ENCODE measurements at places on chromosomes 2 and 18.

DNA sequence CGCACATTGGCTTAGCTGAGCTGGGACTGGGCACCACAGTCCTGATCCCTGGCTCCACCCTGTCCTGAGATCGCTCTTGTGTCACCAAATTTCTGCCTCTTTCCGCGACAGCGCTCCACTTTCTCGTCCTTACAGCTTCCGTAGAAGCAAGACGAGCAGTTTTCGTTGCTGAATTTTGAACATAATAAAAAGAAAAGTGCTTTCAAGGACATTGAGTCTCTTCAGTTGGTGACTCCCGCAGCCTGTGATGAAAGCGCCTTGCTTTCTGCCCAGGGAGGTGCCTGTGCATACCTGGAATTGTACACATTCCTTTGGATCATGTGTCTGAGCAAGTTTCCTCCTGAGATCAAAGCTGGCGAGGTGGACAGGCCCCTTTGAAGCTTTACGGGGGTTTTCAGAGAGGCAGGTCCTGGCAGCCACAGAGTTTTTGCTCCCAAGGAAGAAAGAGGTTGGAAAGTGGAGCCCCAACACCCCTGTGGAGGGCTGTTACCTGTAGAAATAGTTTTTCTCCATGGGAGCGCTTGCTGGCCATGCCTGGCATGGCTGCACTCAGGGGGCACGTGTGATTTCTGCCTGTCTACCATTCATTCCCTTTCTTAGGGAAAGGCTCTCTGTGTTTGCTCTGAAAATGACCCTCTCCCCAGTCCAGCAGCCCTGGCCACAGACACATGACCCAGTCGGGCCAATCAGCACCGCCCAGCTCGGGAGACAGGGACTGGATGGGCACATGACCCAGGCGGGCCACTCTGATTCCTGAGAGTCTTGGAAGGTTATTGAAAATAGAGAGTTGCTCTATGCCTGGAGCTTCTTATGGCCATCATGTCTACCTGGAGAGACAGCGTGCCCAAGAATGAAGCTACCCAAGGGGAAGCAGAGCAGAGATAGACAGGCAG is 115.6 kb upstream of the OTOS start:
- no peak for DNase-seq

DNA sequence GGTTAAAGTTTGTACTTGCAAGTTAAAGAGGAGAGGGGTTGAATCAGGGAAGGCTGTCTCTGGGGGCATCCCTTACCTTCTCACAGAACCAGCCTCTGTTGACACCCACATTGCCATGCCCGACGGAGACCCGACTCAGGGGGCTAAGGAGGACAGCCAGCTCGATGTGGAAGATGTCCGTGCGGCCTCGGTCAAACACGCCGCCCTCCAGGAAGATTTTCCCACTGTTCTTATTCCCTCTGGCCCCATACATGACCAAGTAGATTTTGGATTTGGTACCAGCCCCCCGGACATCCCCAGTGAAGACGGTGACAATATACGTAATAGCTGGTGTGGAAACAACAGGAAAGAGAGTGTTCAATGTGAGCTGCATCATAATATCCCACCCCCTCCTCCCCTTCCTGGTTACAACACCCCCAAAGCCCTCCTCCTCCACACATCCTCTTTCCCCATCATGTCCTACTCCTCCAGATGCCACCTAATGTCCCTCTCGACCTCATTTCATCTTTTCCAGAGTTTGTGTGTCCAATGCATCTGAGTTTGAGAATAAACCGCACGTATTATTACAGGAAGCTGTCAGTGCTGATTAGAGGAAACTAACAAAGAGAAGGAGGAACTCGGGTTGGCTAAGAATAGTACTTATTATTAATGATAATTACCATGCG is 55.7 kb downstream of the LOXHD1 start:
- DNase-seq = peak; percentile 53

GRCh38 chr2:238006510-238006909 is 39.7 kb downstream of the UBE2F start:
- no peak for DNase-seq

DNA sequence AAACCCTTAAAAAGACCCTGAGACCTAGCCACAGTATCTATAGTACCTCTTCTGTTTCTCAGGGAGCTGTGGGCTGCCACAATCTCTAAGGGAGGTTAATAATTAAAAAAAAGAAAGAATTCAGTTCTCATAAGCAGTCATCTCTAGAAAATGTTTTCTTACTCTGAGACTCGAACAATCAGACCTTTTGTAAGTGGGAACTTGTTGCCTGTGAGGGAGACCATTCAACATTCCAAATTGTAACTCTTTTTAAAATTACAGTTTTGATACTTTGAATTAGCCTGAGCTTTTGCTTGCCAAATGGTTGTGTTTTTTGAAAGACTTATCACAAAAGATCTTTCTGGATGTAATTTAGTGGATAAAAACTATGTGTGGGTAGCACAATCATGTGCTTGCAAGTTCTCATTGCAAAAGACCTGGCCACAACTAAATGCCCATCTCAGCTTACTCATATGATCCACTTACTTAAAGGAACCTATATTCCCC is 33.3 kb downstream of the IL1R2 start:
- no peak for DNase-seq

DNA sequence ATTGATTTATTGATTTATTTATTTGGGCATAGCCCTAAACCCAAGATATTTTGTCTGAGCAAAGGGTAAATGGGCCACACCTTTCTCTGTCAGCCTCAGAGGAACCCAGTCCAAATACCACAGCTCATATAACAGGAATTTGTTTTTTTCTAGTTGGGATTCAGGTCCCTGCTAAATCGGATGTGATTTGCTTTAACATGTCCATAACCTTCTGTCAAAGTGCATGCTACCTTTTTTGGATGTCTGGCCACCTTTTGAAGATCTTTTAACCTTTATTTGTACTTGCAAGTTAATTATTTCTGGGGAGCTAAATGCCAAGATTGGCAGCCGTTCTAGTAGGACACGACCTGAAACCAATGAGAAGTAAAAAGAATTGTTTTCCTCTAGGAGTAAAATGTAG is 303.2 kb upstream of the UBE2E3 start:
- no peak for DNase-seq

GRCh38 chr18:76212960-76213359 is 282.1 kb downstream of the ZNF516 start:
- no peak for DNase-seq

GRCh38 chr2:59540864-59541263 is 1012.6 kb downstream of the BCL11A start:
- DNase-seq = no peak

GRCh38 chr18:52652391-52652790 is 312.4 kb downstream of the DCC start:
- no peak for DNase-seq

All from left forelimb (tissue), 1 donor.